ENCODE measurements at places on chromosomes 7 and 10.

GRCh38 chr10:121961456-121961855 is 13.6 kb downstream of the NSMCE4A start:
- DNase-seq: no peak

- DNase-seq: no peak
Observed at GRCh38 chr10:74521526-74521925, 304.9 kb upstream of the KAT6B start.

DNA sequence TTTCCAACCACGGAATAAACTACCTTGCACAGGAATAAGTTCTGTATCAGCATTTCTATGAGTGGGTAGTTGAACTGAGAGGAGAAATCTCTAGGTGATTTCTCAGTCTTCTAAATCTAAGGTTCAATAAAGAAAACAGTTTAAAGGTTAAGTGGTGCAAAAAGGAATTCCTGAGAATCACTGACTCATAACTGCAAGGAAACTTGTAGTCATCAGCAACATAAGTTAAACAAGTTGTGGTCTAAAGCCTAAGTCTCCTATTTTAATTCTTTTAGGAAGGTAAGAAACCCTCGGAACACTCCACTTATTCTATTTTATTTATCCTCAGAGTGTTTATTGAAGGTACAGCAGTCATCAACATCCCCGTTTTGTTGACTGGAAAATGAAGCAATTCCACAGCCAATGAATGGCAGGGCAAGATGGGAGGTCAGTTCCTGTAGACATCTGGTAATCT is 92.4 kb upstream of the PIK3CG start:
- no peak for DNase-seq

DNA sequence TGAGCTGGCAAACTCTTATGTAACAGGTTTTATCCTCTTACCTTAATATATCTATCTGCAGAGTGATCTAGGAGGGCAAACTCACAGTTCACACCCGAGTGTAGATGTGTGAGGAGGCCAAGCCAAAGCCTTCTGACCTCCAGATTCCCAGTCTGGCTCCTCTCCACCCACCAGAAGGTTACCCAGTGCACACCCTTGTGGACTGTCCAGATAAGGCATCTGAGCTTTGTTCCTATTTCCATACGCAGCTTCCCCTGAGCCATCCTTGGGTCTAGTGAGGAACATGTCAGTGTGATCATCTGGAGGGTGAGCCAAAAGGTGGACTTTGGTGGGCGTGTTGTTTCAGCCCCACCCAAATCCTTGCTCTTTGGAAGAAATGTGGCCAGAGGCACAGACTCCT is 203.0 kb upstream of the MEOX2 start:
- DNase-seq: no peak

DNA sequence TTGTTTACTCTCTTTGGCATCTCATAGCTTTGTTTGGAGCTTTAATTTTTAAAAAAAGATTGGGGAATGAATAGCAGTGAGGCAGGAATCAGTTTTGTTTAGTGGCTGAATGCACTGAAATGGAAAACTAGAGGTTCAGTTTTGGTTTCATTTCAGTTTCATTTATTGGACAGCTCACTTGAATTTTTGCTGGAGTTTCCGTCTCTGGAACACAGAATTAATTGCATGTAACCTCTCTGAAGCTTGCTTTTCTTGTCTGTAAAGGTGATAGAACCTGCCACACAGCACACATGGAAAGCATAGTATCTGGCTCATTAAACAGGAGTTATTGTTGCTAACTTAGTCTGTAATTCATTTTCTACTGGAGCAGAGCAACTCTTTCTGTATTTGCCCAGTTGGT is 7.1 kb downstream of the GRM8 start:
- no peak for DNase-seq

DNA sequence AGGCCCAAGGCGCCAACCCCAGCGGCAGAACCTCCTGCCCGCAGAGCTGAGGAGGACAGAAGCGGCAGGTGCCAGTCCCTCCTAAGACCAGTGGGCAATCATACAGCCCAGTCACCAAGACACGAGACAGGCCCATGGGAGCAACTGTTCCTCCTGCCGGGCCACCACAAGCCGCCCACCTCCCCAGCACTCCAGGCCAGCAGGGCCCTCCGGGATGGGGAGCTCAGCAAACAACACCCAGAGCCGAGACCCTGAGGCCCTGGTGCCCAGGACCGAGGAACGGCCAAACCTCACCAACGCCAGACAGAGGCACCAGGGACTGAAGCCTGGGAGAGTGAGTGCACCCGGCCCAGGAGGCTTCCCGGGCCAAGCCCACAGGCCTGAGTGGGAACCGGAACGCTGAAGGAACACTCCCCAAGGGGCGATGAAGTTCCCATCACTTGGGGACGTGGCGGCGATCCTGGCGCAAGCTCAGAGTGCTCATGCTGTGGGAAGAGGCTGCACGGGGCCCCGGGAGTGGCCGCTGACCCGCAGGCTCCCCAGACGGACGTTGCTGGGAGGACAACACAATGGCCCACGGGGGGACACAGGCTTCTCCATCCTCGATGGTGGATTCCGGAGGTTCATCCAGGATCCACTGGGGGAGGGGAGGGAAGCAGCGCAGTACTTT is 35.1 kb downstream of the GPER1 start:
- DNase-seq: no peak

DNA sequence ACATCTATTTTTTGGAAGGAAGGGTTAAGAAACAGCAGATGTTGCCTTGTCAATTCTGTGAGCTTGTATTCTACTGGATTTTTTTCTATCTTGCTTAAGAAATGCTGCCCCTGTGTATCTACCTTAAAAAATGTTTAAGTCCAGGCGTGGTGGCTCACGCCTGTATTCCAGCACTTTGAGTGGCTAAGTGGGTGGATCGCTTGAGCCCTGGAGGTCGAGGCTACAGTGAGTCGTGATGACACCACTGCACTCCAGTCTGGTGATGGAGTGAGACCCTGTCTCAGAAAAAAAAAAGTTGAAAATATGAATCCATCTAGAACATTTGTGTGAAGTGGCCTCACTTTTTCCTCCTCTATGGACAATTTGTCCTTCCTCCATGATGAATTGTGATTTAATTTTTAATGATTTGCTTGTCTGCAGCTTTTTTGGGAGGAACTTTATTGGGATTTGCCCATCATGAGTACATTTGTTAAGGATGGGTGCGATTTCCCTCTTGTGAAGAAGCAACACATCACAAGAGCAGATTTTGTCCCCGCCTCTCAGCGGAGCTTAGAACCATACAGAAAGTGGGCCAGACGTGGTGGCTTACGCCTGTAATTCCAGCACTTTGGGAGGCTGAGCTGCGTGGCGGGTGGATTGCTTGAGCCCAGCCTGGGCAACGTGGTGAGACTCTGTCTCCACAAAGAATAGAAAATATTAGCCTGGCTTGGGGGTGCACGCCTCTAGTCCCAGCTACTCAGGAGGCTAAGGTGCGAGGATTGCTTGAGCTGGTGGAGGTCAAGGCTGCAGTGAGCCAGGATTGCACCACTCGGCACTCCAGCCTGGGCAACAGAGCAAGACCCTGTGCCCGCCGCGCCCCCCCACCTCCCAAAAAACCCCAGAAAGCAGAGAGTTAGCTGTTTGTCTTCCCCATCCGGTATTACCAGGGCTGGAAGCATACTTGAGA is 57.7 kb downstream of the DNAJB6 start:
- DNase-seq: no peak

DNA sequence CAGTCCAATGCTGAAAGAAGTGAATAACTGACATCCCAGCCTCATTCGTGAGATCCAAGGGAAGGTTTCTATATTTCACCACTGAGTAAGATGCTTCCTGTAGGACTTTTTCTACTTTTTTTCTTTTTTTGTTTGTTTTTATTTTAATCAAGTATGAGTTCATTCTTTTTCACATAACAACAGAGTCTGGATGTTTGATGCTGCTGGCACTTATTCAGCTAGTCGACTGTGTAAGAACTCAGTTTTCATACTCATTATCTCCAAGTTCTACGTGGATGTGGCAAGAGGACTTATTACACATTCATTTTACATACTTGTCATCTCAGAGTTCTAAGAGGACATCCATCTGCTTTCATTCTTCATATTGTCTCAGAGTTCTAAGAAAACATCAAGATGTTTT is 86.9 kb downstream of the CPXM2 start:
- no peak for DNase-seq

DNA sequence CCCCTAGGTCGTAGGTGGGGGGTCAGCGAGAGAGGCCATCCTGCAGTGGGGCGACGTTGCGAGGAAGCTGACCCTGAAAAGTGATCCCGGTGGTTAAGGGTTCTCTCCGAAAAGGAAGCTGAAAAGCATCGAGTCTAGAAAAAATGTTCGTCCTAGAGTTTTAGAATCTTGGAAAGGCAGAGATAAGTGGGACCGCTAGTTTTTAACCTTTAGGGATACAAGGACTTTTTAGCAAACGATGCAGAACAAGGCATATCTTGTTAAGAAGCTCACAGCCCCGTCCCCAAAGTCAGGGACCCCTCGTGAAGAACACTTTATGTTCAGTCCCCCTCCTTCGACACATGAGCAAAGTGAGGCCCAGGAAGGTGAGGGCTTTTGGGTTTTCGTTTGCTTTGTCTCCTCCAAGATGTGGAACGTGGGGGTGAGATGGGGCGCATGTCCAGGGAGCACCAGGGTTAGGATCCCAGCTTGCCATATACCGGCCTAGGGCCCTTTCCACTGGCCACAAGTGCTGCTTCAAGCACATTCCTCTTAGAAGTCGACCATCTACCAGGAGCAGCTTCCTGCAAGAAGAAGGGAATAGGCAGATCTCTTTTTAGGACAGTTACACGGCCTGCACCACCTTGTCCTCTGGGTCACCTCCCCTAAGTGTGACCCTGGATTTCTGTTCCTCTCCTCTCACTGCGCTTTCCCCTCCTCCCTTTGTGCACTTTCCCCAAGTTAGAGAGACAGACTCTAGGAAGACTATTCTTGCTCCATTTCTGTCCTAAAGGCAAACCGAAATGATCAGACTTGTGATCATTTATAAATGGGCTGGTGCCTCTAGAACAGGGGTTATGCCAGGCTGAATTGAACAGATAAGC is 969 bp downstream of the SLC35G1 start:
- DNase-seq: no peak

GRCh38 chr7:125670926-125671572 is 741.4 kb upstream of the POT1 start:
- no peak for DNase-seq

- DNase-seq: no peak
Observed at GRCh38 chr7:37097983-37098382, 350.7 kb downstream of the ELMO1 start.

DNA sequence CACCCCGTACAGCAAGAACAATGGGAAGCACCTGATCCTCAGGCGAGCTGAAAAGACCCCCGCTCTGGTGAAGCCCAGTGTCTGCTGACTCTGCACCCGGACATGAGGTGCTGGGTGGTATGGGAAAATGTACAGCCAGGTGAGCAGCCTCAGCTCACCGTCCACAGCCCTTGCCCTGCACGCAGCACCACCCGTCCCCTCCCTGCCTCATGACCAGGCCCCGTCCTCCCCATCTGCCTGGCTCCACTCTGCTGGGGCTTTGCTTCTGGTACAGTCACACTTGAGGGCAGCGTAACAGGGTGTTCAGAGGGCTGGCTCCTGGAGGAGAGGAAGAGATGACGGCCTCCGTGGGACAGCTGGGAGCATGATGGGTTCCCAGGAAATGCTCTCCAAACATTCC is 49.1 kb downstream of the NCAPG2 start:
- DNase-seq: no peak

DNA sequence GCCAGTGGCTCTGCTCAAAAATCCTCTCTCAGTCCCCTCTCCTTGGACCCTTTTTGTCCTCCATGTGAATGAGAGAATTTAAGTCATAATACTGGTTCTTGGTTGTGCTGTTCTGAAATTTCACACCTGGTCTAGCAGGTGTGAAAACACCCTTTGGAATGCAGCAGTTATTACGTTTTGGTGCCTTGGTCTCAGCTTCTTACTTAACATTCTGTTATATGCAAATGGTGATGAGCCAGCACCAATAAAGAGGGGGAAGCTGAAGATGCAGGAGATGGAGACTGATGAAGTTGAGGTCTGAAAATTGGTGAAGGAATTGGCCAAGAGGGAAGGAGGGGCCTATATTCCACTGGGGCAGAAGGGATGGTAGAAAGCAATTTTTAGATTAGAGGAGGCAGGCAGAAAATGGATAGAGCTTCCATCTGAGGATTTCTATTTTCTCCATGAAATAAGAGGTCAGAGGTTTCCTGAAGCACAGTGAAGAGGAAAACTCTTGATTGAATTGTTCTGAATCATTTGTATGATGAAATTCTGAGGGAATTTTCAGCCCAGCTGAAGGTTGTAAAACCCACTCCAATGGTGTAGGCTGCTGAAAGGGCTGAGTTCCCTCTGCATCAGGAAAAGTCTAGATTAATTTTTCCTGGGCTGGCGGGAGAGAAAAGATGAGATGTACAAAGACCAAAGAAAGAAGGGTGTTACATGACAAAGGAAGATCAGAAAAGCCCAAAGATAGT is 94.0 kb upstream of the FAM180A start:
- no peak for DNase-seq

- DNase-seq: no peak
Observed at GRCh38 chr10:60757420-60757895, 20.8 kb upstream of the CDK1 start.

- DNase-seq: no peak
Observed at GRCh38 chr7:37371755-37372154, 76.9 kb downstream of the ELMO1 start.

- peak; percentile 51 for DNase-seq
Observed at GRCh38 chr10:133415752-133416151, 8.7 kb downstream of the SPRN start.

GRCh38 chr10:119310806-119311205 is 103.4 kb downstream of the GRK5 start:
- no peak for DNase-seq

DNA sequence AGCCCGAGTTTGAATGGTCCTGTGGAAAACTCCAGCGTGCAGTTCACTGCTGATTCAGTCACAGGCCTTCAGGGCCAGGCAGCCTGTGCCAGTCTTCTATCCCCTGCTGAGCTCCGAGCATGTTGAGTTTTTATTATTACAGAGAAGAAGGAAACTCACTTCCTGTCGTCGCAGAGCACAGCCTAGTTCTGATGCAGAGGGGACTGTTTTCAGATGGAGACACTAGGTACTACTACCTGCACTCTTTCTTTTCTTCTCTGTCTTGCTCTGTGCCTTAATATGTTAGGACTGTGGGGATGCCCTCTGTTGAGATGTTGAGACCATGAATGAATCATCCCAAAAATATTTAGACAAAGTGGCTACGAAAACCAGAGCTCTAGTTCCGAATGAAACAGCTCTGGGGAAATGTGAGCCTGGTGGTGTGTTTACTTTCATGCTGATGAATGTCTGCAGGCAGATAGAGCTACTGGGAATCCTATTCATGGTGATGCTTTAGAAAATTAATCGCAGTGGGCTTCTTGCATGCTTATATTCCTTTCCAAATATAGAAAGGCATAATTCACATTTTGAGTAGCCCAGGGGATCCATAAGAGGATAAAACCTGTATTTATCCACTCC is 29.6 kb downstream of the CASP7 start:
- DNase-seq: no peak
